ENCODE measurements at places on chromosomes 1 and 21.
A peak's percentile ranks its signal among the peaks of the same experiment; 100 is the strongest.

- peak; percentile 20 for DNase-seq
These were observed 6.7 kb downstream of the C1orf105 start for GRCh38 chr1:172427191-172427590.

DNA sequence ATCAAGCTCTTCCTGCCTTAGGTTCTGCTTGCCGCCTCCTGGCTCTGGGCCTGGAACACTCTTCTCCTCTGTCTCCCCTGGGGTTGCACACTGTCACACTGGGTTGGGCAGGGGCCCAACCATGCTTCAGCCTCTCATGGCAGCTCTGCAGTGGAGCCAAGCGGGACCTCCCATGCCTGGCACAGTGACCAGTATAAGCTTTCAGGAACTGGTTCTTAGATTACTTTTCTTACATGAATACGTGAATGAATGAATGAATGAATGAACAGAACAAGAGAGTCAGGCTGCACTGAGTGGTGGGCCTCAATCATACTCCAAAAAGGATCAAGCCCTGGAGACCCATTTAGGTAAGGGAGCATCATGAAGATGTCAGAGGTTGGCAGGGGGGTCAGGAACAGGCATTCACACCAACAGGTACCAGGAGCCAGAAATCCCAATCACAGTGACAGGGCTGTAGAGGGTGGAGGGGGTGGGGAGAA is 30.8 kb upstream of the TMEM125 start:
- DNase-seq = no peak

DNA sequence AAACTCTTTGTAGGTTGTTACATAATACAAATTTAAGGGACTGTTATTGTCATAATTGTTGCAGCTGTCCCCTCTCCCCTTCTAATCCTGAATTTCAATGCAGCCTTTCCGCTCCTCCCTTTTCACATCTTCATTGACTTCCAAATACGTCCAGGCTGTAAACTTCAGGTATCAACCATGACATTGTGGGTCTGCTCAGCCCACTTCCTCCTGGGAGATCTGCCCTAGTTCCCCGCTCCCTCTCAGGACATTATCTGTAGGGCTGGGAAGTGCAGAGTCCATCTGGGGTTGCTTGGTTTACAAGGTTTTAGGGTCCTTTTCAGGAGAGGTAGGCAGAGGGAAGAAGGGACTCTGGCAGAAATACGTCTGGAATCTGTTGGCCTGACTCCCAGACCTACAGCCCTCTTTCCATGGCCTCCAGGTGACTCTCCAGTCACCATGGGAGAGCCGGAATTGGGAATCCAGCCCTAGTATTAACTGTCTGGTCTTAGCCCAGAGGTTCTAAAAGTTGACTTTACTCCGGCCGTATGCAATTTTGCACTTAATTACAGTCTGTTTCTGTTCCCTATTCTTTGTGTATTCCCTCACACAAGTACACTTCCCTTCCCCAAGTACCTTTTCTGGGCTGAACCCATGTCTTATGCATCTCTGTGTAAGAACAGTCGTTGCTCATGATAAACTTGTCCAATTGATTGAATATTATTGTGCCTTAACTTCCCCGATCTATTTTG is 4.7 kb upstream of the DENND2D start:
- no peak for DNase-seq

DNA sequence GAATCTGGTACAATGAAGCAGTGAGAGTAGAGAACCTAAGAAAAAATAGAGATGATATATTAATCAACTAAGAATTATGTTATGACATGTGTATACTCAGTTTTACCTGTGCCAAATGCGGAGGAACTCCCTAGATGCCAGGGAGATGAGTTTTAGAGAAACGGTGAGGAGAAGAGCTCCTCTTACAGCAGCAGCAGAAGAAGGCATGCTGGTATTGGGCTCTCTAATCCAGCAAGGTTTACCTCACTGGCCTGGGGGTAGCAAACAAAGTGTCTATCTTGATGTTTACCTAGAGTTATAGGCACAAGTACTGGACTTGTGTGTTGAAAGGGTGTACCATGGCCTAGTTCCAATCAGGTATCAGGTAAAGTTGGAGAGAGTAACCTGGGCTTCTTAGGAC is 28.9 kb upstream of the DEPDC1 start:
- no peak for DNase-seq

DNA sequence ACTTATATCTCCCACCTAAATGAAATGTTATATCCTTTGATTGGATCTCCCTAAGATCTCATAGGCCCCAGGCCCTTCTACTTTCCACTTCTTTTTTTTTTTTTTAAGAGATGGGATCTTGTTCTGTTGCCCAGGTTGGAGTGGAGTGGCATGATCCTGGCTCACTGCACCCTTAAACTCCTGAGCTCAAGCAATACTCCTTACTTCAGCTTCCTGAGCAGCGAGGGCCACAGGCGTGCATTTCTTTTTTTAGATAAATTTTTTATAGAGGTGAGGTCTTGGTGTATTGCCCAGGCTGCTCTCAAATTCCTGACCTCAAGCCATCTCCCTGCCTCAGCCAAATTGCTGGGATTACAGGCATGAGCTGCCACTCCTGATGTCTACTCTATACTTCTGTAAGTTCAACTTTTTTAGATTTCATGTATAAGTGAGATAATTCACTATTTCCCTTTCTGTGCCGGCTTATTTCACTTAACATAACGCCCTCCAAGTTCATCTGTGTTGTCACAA is 987.5 kb upstream of the NCAM2 start:
- no peak for DNase-seq

DNA sequence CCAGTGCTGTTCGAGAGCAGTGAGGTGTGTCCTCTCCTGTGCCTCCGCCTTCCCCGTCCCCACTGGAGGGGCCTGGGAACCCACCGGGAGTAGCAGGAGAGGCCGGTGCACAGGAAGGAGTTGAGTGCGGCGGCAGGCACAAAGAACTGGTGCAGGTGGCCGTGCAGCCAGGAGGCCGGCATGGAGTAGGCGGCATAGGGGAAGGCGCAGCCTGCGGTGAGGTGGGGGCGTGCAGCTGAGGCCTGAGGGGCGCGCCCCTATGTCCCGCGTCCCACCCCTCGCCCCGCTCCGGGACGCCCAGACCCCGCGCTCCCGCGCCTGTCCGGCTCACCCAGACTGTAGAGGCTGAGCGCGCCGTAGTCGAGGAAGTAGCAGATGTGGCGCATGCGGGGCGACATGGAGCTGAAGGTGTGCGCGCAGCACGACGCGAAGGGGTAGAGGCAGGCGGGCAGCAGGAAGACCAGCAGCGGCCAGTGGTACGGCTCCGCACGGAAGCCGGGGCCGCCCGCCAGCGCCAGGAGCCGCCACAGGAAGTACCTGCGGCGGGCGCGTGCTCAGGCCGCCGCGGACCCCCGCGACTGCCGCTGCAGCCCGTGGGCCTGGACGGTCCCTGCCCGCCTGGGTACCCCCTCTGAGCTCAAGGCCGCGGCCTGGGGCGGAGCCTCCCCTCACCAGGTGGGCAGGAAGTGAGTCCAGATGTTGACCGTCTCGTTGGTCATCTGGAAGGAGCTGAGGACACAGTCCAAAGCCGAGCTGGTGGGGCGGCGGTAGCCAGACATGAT is 2.2 kb downstream of the PAQR6 start:
- peak; percentile 24 for DNase-seq

DNA sequence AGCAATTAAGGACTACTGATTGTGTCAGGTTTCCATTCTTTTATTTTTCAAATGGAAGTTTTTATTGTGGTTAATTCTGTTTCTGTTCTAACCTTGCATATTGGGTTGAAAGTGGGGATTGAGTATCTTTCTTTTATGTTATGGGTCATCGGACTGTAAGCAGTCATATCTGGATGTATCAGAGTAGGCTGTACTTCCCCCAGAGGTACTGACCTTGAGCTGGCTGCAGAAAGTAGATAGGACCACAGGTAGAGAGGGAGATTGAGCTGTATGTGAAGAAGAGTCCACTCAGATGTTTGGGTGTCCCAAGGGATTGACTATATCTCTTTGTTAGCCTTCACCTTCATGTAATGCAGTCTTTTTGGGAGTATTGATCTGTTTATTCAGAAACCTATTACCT is 20.5 kb upstream of the ALG14 start:
- DNase-seq = no peak

GRCh38 chr1:14610761-14611160 is 12.3 kb downstream of the KAZN start:
- no peak for DNase-seq

DNA sequence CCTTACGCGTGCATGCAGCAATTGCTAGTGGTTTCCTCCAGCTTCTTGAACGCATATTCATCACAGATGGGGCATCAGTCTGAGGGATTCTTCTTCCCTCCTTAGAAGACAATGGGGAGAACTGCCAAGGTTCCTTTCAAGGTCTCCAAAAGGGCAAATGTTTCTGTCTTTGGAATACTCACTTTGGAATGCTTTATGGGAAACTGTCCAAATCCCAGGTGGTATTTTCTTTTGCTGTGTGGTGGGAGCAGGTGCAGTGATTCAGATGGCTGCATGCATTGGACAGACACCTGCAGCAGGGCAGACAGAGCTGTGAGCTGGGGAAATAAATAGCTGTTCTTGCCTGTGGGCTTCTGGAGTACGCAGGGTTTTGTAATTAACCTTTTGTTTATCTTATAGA is 40.5 kb downstream of the URB2 start:
- no peak for DNase-seq

- no peak for DNase-seq
These were observed 26.4 kb downstream of the OPTC start for GRCh38 chr1:203520315-203520714.

- DNase-seq = no peak
These were observed 32.6 kb upstream of the FMO2 start for GRCh38 chr1:171152549-171152948.

DNA sequence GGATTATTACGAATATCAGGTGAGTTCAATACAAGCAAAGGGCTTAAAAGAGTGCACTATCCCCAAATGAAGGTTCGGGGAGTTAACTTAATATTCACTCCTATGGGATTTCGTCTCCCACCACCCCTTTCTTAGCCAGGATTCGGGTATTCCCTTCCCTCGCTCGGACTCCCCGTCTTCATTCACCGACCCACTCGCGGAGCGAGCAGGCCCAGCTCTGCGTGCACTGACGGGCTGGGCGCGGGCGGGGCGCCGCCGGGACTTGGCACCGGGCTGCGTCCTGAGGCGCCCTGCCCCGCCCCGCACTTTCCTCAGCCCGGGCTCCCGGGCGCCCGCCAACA is 7.7 kb upstream of the MPZL1 start:
- no peak for DNase-seq

DNA sequence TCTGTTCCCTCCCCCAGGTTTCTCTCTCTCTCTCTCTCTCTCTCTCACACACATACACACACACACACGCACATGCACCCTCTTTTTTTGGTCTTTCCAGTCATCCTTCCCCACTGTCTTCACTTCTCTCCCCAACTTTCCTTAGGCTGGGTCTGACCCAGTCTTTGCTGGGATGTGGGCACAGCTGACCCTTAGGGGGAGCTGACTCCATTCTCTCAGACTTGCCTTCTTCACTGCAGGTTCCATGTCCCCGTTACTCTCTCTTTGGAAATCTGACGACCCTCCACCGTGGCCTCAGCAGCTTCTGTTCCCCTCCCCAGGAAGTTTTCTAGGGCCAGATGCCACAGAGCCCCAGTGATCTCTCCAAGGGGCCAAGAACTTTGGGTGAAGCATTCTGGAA is 2.1 kb downstream of the DISP3 start:
- no peak for DNase-seq

DNA sequence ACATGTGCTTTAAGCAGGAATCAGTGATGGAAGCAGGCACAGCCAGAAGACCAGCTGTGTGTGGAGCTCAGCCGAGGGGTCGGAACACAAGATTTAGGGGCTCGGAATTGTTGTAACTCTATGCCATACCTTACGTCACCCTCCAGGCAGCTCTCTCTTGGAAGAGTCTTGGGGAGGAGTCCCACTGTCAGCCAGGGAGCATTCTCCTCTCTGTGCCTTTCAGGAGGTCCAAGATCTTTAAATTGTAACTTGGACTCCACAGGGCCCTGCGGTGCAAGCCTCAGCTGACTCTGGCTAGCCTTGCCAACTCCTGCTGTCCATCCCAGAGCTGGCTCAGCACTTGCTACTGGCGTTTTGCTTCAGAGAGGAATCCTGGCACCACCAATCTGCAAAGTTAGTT is 26.4 kb upstream of the ROR1 start:
- DNase-seq = no peak

- DNase-seq = no peak
These were observed 157.7 kb downstream of the CAMTA1 start for GRCh38 chr1:6942990-6943389.

- no peak for DNase-seq
These were observed 53.3 kb downstream of the GATAD2B start for GRCh38 chr1:153869486-153869885.

DNA sequence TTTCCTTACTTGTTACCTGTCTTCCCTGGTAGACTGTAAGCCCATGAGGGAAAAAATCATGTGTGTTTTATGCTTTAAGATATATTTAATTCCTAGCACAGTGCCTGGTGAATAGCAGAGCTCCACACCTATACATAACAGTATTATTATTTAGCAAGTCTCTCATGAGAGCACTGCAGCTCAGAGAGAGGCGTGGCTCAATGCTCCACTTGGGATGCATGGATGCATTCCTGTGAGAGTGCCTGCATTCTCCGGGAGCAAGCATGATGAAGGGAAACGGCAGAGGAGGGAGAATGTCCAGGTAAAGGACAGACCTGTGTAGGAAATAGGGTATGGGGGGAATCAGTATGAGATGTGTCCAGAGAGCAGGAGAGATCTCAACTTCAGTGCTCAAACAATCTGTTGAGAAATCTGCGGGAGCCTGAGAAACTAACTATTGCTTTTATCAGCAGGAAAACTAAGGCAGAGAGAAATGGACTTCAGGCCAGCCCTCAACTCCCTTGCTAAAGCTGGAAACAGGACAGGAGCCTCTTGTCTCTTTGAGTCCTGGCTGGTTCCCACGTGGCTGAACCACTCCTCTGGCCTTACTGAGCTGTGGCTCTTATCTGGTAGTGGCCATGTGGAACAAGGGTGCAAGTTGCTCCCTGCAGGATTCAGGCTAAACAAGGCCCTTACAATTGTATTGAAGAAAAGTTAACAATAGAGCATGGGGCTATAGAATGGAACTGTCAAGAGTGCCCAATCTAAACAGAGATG is 113.1 kb downstream of the KCNN3 start:
- DNase-seq = no peak

DNA sequence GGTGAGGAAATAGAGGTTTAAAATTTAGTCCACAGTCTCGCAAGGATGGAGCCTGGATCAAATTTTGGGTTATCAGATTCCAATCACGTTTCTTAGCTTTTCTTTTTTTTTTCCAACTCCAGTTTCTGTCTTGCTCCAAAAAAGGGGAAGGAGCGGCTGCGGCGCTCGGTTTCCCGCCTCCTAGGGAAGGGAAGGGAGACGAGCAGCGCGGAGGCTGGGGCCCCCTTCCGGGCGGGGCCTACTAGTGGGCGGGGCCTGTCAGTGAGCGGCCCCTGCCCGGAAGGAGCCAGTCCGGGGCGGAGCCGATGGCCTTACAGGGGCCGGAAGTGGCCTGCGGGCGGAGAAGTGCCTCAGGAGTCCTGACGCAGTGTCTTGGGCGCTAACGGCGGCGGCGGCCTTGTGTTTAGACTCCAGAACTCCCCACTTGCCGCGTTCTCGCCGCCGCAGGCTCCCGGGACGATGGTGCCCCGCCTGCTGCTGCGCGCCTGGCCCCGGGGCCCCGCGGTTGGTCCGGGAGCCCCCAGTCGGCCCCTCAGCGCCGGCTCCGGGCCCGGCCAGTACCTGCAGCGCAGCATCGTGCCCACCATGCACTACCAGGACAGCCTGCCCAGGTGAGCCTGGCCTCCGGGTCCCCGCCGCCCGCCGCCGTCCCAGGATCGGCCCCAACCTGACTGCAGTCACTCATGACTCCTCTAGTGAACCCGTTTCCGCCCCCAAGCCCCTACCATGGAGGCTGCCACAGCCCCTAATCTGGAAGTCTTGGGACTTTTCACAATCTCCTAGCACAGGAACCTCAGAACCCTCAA is at the start of gene CPT2:
TSS of gene CPT2 (plus strand) at position 340 of the 806 bp plus-strand sequence. CDS start at position 460, 120 bp downstream.
- DNase-seq = peak; percentile 93

GRCh38 chr1:17123196-17124045 is 4.2 kb upstream of the PADI2 start:
- DNase-seq = no peak
